ENCODE measurements at places on chromosomes 4 and X.
A peak's percentile ranks its signal among the peaks of the same experiment; 100 is the strongest.

- DNase-seq = no peak
Observed at GRCh38 chrX:107206697-107207065, 270 bp downstream of the DNAAF6 start.

GRCh38 chr4:23269566-23269965 lies 576.8 kb downstream of the GBA3 start:
- DNase-seq = no peak

- DNase-seq = no peak
Observed at GRCh38 chr4:181745933-181746625, 497.1 kb upstream of the TENM3 start.

GRCh38 chrX:139844163-139844562 lies 88.7 kb downstream of the ATP11C start:
- DNase-seq = no peak

DNA sequence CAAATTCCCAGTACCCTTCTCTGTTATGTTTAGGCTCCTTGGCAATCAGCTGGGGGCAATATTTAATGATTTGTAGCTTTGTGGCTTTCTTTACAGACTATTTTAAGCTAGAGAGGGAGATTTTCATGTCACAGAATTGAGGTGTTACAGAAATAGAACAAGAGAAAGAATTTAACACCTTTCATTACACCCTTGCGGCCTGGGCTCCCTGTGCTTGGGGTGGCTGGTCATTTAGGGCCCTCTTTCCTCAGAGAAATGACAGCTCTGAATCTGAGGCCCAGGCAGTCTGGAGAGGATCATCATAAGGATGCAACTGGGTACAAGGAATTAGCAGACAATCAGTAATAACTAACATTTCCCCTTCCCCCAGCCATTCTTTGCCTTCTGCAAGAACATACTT lies 104.5 kb upstream of the INTU start:
- DNase-seq = no peak

DNA sequence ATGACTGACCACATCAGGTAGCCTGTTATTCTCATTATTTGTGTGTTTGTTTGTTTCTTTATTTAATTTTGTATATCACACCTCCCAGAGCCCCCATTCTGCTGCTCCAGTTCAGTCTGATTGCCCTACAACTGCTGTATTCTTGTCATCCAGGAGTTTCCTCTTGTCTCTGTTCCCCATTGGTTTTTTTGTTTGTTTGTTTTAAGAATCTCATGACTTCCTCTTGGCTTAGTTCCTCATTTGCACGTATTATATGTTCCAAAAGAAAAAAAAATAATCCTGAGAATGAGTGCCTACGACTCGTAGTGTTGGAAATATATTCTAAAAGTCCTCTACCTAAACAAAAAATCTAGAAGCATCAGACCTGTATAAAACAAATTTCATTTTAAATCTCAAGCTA lies 142.3 kb upstream of the SLIT2 start:
- no peak for DNase-seq

- no peak for DNase-seq
Observed at GRCh38 chrX:66163849-66164411, at the start of gene HEPH. TSS of gene HEPH (plus strand) at chrX:66164247. CDS start at chrX:66170571, 6,324 bp downstream.

GRCh38 chr4:187294861-187295260 lies 571.2 kb upstream of the FAT1 start:
- DNase-seq = no peak

DNA sequence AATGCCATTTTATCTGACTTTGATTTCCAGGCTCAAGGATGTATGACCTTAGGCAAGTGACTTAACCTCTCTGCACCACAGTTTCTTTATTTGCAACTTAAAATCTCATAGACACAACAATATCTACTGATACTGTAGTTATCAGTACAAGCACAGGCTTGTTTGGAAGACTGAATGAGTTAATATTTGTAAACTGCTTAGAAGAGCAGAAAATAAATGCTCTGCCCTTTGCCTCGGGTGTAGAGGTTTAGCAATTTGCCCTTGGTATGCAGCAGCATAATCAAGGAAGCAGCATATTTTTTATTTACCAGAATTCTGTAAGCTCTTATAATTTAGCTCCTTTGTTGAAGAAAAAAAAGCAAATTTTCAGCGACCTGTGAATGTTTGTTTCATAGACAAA lies 2.9 kb upstream of the CXCL1 start:
- DNase-seq = no peak

GRCh38 chr4:174474457-174475075 lies 47.7 kb downstream of the HPGD start:
- DNase-seq = no peak

DNA sequence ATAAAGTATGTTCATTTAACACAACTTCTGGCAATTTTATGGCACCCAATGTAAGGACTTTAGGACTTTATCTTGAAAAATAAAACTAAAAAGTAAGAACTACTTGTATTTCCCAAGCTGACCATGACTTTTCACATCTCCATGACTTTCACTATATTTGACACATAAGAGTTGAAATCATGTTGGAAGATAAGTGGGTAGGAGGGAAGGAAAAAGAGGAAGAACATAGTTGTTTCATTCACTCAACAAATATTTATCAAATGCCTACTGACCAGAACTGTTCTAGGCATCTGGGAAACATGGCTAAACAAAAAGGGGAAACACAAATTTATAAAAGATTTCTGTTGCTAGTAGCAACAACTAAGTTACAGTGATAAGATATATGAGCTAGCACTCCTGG lies 16.0 kb downstream of the SCLT1 start:
- no peak for DNase-seq

GRCh38 chr4:142923619-142924018 lies 77.5 kb upstream of the INPP4B start:
- DNase-seq = no peak

GRCh38 chr4:617644-618641 lies 7.4 kb upstream of the PDE6B start:
- DNase-seq = no peak

GRCh38 chr4:6881908-6882307 lies 27.7 kb upstream of the TBC1D14 start:
- DNase-seq = no peak

DNA sequence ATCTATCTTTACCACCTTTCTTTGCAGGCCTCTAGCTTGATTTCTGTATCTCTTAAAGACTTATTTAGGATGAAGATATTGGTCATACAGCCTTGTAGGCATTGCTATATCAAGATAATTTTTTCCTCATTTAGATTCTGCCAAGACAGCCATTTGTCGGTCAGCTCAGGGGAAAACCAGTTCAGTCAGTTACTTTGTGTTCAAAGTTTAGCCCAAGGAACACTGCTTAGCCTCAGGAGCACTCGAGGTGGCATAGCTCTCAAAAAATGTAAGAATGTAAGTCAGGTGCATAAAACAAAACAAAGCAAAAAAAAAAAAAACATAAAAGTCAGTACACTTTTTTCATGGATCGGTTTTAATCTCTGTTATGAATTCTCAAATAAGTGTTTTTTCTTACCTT lies 43.4 kb downstream of the NRK start:
- no peak for DNase-seq

- DNase-seq = no peak
Observed at GRCh38 chrX:20159797-20160385, 18.3 kb upstream of the EIF1AX start.

DNA sequence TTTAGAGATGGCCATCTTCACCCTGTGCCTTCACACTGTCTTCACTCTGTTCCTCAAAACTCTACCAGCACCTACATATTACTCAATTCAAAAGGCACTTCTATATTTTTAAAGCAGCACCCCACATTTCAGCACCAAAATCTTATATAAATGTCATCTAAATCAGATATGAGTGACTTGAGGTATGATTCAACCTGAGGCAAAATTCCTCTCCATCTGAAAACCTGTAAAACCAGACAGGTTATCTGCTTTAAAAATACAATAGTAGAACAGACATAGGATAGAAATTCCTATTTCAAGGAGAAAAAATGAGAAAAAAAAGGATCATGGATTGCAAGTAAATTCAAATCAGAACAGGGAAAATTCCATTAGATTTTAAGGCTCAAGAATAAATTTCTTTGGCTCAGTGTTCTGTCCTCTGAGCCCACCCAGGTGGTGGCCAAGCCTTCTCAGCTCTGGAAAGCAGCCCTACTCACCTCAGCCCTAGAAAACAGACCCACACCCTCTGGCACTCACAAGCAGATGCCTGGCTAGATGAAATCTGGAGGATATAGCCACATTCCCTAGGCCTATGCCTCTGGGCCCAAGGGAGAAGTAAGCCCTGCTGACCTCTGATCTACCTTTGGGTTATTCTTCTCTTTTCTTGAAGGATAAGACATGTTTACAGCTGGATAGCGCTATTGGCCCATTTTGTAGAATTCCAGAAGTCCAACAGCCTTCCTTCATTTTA lies 240.4 kb upstream of the ZCCHC13 start:
- DNase-seq = no peak

DNA sequence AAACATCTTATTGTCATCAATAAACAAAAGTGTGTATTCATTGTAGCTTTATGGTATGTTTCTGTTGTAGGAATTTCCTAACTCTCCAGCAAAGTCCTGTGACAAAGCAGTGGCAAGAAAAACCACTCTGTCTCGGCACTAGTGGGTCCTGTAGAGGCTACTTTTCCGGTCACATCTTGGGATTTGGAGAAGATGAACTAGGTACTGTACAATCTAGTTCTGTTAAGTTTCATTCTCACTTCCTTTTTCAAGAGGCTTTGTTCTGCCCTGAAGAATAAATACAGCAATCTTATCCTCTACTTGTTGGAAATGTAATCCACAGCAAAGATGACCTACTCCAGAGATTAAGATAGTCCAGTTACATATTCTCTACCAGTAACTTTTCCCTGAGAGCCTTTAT lies 69.3 kb downstream of the HHIP start:
- no peak for DNase-seq

- DNase-seq = no peak
Observed at GRCh38 chr4:86220121-86220520, 139.7 kb downstream of the MAPK10 start.

GRCh38 chr4:158313566-158313965 lies 103.3 kb downstream of the TMEM144 start:
- DNase-seq = no peak

DNA sequence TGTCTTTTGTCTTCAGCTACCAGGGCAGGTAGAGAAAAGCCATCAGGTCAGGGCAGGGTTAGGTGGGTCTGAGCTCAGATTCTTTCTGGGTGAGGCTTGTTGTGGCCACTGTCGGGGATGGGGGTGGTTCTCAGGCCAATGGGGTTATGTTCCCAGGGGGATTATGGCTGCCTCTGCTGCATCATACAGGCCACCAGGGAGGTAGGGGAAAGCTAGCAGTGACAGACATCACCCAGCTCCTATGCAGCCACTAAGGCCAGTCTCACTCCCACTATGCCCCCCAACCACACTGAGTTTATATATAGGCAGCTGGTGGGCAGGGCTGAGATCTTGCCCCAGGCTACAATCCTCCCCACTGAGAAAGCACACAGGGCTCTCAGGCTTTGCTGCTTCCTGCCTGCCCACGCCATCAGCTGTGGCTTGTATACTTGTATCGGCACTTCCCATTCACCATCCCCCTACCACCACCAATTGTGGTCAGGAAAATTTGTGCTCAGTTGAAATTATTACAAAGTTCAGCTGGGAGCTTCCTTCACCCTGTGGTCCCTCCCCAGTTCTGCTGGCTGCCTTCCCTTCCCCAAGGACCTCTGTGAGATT lies 72.6 kb upstream of the PTPN13 start:
- DNase-seq = no peak

DNA sequence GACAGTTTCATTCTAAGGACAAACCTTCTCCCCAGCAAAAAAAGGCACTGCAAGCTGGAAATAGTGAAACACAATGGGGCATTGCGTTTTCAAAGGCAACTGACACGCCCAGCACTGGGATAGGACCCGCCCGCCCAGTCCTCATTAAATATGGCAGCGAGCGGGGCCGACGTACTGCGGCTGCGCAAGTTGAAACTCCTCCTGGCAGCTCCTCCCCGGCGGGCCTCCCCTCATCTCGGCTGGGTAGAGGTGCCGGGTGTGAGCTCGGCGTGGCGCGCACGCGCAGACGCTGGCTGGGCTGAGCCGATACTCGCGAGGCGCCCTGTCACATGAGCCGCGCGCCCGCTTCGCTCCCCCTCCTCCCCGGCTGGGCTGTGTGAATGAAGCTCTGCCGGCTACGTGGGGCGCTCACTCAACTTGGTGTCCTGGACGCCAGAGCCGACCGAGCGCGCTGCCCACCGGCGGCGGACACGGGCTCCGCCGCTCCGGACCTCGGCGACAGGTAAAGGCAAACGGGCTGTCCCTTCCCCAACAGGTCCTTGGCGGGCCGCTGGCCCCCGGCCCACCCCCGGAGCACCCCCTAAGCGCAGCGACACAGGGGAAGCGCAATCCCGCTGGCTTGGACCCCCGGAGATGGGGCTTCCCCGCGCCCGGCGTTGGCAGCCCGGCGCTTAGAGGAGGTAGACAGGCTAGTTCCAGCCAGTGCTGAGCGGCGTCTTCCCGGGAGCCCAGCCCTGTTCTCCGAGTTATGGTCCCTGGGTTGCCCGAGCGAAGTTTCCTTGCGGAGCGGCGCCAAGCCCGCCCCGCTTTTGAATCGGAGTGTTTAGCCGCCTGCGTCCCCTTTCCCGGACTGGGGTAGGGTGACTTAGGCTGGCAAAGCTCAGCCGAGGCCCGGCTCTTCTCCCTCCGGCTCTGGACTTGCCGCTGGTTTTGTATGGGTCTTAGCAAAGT lies at the start of gene CLCN5:
Gene CLCN5 (plus strand): TSS at position 306 of the 951 bp plus-strand sequence. CDS start 2,703 bp downstream, outside the sequence.
- peak; percentile 70 for DNase-seq

DNA sequence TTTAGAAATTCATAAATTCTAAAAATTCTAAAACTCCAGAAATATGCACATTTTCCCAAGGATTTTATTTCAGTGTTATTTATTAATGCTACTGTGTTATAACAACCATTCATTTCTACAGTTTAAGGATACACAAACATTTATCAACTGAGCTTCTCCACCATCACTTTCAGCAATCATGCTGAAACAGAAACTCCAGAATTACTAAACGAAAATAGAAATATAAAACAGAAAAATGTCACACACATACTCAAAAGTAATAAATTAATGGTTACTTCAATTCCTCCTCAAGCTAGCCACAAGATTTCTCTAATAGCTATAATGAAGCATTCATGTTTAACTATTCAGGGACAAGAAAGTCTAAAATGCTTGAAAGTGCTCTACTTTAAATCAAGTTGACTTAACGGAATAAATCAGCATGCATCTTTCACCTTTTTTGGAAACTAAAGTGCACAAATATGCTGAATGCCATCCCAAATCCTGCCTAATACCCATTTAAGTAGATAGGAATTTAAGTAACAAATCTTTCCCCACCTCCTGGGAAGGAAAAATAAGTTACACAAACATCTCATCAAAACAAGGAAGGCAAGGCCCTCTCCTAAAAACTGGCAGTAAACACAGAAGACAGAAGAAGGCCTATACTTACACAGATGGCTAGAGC lies 563 bp downstream of the FAM13A start:
- no peak for DNase-seq

DNA sequence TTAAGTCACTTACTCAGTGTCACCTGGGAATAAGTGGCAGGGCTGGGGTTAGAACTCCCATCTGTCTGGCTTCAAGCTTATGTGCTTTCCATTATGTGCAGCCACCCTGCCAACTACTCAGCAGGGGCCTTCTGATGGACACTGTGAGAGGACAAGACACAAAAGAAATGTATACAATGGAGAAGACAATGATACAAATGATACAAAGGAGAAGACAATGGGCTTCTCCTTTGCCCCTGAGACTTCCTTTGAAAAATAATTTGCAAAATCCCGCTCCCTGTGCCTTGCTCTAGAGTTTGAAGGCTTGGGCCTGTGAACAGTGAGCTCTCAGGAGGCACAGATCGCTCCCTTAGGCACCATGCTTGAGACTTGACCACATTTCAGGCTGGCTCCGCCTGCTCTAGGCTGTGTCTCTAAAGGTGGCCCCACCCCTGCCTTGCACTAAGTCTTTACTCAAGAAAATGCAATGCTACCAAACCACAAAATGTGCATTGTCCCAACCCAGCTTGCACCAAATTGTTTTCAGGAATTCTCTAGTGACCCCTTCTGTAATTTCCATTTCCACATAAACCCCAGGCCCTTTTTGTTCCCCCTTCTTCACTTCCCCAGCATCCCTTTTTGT lies 27.1 kb upstream of the STX18 start:
- no peak for DNase-seq

Measured in BJ (cell line).